ENCODE measurements at places on chromosomes 6 and 20.

DNA sequence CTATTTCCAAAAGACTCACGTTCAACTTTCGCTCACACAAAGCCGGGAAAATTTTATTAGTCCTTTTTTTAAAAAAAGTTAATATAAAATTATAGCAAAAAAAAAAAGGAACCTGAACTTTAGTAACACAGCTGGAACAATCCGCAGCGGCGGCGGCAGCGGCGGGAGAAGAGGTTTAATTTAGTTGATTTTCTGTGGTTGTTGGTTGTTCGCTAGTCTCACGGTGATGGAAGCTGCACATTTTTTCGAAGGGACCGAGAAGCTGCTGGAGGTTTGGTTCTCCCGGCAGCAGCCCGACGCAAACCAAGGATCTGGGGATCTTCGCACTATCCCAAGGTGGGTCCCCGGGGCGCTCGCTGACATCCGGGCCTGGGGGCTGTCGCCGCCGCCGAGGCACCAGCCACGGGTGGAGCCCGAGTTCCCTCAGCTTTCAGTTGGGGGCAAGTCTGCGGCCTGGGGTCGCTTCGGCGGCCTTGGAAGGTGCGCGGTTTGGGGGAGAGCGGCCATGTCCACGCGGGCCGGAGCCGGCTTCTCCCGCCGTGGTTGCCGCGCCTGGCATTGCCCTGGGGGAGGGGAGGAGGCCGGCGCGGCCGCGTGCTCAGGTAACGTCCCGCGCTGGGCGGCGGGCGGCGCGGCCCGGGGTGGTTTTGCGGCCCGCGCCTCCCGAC, 429 bp downstream of the AMD1 start:
- no peak for DNase-seq

GRCh38 chr6:157406661-157407060, 25.7 kb downstream of the ZDHHC14 start:
- no peak for DNase-seq

GRCh38 chr6:72048080-72048479, 161.7 kb downstream of the RIMS1 start:
- no peak for DNase-seq

DNA sequence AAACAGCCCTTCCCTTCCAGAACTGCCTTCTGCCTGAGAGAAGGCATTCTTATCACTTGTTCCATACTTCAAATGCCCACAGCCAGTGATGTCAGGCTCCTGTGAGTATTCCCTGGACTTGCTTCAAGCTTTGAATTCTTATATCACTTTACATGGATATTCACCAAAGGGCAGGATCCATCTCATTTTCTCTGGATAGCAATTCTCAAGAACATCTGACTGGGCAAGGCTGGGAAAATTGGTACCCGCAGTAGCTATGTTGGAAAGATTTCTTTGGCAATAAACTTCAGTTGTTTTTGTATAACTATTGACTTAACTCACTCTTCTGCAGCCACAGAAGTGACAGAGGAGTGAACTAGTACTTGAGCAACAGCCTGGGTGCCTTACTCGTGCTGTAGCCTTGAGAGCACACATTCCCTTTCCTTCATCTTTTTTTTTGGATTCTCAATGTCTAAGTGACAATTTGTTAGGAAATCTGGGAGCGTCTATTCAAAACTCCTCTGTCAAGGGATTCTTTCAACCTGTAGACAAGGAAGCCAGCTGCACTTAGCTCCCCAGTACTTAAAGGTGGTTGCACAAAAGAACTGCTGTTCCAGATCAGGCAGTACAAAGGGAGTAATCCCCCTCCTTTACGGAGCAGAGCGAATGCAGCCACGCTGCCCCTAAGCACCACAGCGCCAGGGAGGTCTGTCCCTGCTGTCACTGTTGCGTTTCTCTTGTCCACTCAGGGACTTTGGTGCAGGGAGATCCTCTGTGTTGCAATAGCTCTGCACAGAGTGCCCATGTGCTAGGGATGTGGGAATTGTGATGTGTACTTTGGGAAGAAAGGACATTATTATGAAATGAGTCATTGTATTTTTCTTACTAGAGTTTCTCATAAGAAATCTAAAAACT, 69.6 kb downstream of the JAG1 start:
- DNase-seq = no peak

DNA sequence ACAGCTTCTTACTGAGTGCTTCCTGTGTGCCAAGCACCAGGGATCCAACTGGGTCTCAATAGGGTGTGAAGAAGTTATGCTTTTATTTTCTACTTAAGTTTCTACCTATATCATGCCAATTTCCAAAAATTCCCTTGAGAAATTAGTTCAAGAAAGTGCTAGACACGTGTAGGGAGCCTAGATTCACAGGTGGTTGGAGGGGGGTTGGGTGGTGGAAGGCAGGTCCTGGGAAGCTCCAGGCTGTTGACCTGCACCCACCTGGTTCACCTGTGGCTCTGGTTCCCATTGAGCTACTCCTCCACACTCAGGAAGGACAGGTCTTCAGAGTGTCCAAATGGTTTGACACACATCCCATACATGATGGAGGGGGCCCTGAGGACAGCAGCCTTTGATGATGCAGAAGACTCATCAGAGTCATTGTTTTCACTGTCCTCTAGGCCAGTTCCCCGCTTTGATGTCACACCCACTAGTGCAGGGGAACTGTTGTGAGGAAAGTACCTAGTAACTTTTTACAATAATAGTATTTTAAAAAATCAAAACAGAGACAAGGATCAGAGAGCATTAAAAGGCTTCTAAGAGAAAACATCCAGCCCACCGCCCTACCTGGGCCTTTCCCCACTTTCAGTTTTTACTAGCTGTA, 39.8 kb upstream of the MYL9 start:
- no peak for DNase-seq

DNA sequence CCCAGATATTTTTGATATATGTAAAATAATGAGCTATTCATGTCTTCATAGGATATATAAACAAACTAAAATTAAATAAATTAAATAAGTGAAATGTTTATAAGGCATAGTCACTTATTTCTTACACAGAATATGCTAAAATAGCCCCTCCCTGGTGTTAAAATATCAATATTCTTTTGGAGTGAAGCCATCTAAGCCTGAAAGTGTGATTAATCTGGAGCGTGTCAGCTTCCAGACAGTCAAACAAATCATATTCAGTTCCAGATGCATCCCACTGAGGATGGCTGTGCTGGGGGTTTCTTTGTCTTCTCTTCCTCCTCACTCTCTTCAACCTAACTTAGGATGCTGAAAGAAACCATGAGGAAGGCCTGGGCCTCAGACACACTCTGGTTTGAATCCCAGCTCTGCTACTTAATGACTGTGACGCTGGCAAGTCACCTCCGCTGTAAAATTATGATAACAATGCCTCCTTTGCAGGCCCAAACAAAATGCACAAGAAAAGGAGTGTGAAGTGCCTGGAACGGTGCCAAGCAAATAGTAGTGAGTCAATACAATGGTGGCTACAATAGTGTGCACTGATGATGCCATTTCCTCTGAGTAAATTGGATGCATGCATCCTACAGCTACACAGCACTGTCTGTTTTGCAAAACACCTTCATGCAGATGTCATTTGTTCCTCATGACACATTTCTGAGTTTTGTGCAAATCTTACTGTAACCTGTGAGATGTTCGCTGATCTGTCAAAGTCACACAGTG, 161.4 kb downstream of the FOXC1 start:
- peak; percentile 59 for DNase-seq

DNA sequence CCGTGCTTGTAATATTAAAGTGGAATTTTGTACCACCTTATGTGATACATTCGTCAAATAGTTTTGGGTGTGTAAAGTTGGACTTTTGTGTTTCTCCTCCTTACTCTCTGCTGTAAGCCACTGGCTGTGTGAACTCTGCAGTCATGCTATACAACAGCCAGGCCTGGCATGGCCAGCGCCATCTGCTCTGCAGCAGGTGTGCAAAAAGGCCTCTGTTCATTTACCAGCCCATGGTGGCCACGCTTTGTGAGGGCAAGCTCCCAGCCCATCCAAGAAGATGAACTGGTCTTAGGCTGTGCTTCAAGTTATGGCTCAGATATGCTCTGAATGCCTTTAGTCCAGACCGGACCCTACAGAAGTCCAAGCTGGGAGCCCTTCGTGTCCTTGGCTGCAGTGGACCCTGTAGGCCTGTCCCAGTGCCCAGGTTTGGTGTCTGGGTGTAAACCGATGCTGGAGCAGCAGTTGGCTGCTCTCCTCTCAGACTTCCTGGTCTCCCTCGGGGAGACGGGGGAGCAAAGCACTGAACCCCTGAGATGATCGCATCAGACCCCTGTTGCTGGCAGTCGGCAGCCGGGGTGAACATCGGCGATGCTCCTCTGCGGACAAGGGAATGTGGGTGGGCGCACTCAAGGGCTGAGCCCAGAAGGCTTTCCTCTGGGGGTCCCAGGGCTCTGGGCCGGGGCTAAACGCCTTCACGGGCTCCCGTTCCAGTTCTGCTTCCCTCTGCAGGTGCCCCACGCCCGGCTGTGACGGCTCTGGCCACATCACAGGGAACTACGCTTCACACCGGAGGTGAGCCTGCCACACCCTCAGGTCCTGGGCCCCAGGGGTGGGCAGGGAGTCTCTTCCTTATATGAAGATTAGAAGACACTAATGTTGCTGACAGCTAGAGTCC, 28.6 kb upstream of the PCMTD2 start:
- no peak for DNase-seq

DNA sequence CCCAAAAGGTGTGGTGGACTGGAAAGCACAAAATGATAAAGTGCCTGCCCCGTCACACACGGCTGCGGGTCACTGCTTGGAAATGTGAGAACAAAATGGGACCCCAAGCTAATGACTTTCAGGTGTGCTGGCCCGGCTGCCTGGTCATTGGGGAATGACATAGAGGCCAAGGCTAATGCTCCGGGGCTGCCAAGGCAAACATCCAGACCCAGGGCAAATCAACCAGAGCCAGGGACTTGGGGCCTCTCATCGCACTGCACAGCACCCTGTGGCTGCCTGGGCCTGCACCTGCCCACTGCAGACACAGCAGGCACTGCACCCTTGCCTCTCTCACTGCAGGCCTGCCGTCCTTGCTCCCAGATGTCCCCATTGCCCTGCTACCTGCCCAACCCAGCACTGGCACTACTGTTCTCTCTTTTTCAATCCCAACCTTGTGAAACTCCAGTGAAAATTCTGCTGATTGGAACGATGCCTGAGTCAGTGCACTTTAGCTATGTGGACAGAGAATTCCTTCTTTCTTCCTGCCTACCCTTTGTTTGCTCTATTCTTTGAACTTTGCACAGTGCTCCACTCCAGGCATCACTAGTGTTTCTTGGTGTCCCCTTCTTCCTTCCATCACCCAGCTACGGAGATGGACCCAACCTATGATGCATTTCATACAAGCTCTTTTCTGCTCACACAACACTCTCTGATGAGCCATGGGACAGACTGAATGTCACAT, 849.5 kb downstream of the MAFB start:
- DNase-seq = no peak

DNA sequence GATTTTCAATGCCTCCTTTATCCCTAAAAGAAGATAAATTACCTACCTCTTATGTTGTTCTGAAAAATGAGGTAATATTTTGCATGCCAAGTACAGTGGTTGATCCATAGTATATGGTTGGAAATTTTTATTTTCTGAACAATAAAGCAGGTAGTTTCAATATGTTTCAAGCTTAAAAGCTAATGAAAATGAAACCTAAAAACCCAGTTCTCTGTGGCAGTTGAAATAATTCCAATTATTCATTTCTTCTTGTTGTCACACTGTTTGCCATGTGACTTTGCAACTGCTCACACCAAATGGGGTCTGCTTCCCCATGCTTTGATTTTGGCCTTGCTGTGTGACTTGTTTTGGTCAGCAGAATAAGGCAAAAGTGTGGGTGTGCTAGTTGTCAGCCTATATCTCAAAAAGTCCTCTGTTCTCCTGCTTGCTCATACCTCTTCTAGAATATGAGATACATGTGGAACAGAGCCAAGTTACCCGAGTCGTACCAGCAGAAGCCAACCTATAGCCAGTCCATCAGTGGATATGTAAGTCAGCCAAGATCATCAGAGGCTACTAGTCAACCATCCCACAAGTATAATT, 197.2 kb upstream of the THEMIS start:
- DNase-seq = peak; percentile 6

DNA sequence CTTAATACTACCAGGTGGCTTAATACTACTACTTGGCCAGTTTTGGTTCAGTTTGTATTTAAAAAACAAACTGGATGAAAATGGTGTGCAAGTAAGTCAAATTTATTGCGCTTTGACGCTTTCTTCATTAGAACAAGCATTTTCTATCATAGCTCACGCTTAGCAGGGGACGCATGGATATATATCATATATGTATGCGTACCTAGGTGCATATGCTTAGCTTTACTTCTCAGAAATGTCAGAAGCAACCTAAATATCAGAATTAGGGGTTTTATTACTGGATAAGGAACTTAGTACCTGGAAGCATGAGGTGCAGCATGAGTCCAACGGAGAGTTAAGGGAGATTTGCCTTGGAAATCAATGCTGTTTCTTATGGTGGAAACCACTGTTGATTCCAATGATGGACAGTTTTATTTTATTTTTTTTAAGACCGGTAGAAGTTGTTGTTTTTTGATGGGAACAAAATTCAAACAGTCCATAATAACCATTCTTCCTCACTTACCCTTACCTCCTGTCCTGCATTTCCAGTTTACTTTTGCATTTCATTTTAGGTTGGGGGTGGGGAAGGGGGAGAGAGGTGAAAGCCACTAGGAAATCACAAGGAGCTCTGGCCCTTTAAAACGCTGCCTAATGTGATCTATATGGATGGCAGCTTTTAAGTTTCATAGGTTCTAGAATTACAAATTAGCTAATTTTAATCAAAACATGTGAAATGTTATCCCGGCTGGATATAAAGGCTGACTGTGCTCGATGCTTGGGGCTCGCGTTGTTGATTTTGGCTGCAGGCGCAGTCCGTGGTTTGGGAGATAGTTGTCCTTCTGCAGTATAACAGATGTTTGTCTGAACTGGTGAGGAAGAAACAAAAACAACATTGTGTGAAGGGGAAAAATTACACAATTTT, 2.1 kb downstream of the SOBP start:
- no peak for DNase-seq

GRCh38 chr6:44192428-44193041, 24.2 kb upstream of the MYMX start:
- DNase-seq = no peak

DNA sequence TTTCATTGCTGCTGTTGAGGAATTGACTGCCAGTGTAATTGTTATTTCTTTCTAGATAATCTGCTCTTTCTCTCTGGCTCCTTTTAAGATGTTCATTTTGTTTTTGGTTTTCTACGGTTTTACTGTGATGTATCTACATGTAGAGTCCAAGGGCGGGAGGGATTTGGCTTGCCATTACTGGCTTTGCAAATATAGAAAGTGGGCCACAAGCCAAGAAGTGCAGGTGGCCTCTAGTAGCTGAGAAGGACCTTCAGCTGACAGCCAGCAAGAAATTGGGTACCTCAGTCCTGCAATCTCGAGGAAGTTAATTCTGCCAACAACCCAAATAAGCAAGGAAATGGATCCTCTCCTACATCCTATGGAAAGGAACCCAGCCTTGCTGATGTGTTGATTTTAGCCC, 42.8 kb upstream of the GLP1R start:
- DNase-seq = no peak

- DNase-seq = no peak
Measured at GRCh38 chr6:133956416-133957049, 3.5 kb downstream of the TBPL1 start.
